ENCODE measurements at places on chromosomes 6 and 20.

DNA sequence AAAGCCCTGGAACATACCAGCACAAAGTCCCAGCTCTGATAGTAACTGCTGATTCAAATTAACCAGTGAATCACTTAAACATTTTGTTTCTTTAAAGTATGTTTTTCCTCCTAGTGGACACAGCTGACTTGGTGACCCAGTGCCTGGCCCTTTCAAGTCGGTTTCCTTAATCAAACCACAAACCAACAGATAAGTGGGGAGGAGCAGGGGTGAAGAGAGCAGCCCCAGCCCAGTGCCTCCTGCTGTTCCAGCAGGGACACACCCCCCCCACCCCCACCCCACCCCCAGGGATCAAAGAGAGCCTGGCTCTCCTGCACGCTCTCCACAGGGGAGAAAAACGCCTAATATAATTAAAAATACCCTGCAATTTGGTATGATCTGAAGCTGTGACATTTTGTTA, 55.4 kb upstream of the TBXT start:
- DNase-seq, result no peak

GRCh38 chr6:145305670-145306069, 429.6 kb downstream of the EPM2A start:
- DNase-seq, result no peak

DNA sequence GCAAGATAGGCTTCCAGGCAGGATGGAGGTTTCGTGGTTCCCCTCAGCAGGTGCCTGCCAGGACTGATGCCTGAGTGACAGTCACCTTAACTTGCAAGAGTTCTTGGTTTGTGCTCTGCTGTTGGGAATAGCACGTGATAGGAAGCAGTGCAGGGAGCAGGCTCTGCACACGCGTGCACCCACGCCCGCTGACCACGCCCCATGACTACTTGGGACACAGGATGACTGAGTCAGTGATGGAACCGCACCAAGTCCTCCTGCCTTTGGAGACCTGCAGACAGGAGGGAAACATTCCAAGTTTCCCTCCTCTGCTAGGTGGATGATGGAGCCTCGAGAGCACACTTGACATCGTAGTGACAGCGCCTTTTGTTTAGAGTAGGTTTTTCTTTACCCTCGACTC, 164.2 kb downstream of the DTNBP1 start:
- DNase-seq, result no peak

GRCh38 chr20:61556673-61557072, 304.6 kb downstream of the CDH4 start:
- no peak for DNase-seq

DNA sequence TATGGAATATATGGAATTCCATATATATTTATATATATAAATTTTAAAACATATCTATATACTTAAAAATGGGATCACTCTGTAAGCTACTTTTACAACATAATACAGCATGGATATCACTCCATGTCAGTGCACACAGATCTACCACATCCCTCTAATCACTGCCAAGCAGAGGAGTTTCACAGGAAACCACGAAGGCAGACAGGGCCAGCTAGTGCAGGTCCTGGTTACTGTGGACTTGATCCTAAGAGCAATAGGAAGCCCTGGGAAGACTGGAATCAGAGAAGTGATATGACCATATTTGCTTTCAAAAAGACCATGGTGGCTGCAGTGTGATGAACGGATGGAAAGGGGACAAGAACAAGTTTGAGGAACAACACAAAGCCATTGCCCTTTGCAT, 40.0 kb upstream of the NRN1 start:
- no peak for DNase-seq

- no peak for DNase-seq
Measured at GRCh38 chr6:14699803-14700601, 545.9 kb upstream of the JARID2 start.

DNA sequence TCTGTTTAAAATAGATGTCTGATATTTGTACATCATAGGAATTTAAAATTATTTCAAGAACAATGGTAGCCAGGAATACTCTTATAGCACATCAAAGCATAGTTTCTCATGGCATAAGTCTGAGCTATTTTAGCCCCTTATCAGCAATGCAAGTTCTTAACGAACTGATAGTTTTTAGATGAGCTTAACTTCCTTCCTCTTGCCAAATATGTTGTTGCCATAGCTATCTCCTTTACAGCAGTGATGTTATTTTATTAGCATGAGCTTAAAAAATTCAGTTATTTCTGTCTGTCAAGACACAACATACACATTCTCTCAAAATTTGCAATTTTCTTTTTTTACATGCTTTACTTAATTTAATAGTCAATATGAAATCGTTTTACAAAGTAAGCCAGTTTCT, 867.2 kb downstream of the PHF3 start:
- DNase-seq, result no peak

DNA sequence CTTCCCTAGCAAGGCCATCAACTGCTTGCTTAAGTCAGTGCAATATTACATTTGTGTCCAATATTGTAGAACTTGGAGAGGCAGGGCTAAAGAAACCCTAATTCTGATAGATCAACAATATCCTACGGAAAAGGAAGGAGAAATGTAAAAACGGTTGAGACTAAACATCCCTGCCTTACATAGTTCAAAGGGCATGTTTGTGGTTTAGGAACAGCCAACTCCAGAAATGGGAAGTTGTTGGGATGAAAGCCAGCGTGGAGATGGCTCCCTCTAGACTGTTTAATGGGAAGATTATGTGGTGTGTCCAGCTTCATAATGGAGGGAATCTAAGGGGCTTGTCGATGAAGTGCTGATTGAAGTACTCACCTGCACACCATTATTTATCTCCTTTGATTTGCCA, 145.3 kb upstream of the TENT5A start:
- no peak for DNase-seq

Measured in GOT3 (cell line).